CD4-positive, alpha-beta T cell treated with Interleukin-21 for 1 hour (primary cell): ENCODE measurements at places on chromosomes 4 and X.

DNA sequence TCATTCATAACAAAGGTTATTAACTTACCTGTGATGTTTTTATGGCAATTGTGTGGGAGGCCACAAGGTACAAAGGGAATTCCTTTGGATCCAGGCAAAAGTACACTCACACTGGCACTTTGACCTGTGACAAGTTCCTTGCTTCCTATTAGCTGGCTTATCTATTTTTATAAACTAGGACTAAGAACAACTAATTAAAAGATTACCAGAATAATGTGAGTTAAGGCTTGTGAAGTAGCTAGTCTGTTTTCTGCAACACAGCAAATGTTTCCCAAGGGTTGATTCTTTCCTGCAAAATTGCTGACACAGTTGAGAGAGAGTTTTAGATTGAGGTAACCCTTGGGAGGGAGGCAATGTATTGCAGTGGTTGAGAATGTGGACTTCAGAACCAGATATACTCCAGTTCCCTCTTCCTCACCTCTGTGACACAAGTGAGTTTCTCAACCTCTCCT, 107.9 kb downstream of the CPEB2 start:
- no peak for DNase-seq

GRCh38 chrX:139974471-139974870, 9.2 kb upstream of the CXorf66 start:
- DNase-seq = no peak

- peak; percentile 62 for DNase-seq
Measured at GRCh38 chr4:7649741-7650531, 215.2 kb upstream of the PSAPL1 start.

DNA sequence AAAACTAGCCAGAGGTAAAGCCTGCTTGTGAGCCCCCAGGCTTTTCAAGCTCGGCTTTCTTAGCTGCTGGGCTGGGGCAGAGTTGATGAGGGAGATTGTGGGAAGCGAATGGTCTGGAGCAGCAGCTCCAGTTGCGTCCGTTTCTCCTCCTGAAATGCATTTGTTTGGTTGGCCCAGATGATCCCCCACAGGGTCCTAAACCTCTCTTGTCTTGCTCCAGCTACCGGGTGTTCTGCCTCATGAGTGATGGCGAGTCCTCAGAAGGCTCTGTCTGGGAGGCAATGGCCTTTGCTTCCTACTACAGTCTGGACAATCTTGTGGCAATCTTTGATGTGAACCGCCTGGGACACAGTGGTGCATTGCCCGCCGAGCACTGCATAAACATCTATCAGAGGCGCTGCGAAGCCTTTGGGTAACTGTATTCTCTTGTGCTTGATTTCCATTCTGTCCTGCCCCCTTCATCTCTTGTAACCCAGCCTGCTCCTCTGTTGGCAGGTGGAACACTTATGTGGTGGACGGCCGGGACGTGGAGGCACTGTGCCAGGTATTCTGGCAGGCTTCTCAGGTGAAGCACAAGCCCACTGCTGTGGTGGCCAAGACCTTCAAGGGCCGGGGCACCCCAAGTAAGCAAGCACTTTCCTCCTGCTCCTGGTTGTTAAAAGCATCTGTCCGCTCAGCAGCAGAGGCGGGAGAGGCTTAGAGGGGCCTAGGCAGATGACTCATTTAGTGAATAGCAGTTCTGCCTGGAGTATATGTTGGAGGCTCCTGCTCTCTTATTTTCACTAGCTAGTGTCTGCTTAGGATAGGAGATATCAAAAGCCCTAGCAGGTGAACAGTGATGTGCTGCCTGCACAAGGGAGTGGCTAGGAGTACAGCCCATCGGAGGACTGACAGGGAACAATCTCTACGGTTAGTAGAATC, 15.3 kb downstream of the TKTL1 start:
- DNase-seq = no peak

- DNase-seq = no peak
Measured at GRCh38 chrX:46577221-46578005, 3.8 kb downstream of the CHST7 start.

DNA sequence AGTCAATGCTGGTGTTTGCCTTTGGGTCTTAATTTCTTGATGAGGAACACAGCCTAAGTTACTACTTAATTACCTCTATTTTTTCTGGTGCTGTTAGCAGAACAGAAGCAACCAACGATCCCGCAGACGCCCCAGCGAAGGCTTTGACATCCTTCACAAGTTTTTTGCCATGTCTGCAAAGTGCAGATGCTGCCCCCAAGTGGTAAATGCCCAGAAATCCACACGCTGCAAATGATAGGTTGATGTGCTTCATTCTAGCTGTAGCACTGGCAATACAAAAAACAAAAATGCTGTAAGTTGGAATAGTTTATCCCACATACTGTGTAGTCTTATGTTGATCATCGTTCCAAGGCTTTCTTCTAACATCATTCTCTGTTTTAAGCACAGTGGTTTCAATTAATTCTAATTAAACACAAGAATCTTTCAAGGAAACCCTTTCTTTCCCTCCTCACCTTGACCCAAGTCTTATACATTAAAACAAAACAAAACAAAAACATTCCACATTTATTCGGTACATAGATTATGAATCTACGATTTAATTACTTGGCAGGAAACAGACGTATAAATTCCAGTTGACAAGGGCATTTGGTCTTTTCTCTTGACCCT, 1.2 kb downstream of the PNPLA4 start:
- DNase-seq = peak; percentile 72

DNA sequence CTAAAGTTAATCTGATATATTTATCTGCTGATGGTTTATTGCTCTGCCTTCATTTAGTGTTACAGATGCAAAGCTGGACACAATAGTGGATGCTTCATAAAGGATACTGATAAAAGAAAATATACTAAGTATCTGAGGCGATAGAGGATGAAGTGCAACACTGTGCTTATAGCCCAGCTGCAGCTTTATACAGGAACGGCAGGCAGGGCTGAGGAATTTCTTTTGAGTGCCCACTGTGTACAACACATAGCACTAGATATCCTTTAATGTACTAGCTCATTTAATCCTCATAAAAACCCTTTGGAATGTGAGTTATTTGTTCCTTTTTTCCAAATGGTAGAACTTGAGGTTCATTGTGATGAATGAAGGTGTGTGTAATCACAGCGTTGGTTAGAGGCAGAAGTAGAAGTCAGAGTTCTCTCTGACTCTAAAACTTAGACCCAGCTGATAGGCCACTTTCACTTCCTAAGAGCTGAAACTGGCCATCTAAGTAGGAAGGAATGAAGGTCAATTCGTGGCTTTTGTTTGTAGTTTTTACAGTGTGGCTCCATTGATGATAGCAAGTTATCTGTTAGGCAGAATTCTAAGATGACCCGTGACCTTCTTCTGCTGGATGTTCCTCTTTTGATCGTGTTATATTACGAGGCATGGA, 138.0 kb downstream of the VEGFC start:
- no peak for DNase-seq

- DNase-seq = no peak
Measured at GRCh38 chrX:15376956-15377355, 7.3 kb downstream of the VEGFD start.

- no peak for DNase-seq
Measured at GRCh38 chr4:76737180-76737579, 160.8 kb downstream of the SOWAHB start.

- DNase-seq = no peak
Measured at GRCh38 chr4:5156682-5157081, 105.4 kb downstream of the STK32B start.

GRCh38 chrX:22135994-22136684, 104.0 kb downstream of the PHEX start:
- DNase-seq = peak; percentile 43

- DNase-seq = no peak
Measured at GRCh38 chrX:15418041-15418706, 34.0 kb upstream of the VEGFD start.

DNA sequence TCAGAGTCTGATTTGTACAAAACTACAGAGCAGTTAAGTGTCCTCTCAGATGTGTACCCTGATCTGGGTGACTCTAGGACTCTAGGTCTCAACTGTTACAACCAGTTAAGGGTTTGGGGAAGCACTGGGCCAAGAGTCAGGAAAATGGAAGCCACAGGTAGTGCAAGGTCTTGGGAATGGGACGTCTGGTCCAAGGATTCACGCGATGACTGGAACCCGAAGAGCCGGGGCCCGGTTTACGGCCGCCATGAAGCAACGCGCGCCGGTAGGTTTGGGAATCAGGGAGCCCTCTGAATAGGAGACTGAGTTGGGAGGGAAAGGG, 321 bp upstream of the HPRT1 start:
- peak; percentile 1 for DNase-seq

GRCh38 chrX:28609003-28609402, 21.8 kb downstream of the IL1RAPL1 start:
- no peak for DNase-seq

GRCh38 chrX:151687635-151688034, 7.6 kb upstream of the PRRG3 start:
- DNase-seq = no peak

DNA sequence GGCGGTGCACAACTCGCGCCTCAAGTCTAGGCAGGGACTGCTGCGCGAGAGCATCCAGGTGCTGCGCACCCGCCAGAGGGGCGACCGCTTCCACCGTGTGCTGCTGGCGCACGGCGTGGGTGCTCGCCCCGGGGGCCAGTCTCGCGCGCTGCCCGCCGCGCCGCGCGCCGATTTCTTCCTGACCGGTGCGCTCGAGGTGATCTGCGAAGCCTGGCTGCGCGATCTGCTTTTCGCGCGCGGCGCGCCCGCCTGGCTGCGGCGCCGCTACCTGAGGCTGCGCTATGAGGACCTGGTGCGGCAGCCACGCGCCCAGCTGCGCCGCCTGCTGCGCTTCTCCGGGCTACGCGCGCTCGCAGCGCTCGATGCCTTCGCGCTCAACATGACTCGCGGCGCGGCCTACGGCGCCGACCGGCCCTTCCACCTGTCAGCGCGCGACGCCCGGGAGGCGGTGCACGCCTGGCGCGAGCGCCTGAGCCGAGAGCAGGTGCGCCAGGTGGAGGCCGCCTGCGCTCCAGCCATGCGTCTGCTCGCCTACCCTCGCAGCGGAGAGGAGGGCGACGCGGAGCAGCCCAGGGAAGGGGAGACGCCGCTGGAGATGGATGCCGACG, 1.3 kb downstream of the CHST7 start:
- peak; percentile 44 for DNase-seq

DNA sequence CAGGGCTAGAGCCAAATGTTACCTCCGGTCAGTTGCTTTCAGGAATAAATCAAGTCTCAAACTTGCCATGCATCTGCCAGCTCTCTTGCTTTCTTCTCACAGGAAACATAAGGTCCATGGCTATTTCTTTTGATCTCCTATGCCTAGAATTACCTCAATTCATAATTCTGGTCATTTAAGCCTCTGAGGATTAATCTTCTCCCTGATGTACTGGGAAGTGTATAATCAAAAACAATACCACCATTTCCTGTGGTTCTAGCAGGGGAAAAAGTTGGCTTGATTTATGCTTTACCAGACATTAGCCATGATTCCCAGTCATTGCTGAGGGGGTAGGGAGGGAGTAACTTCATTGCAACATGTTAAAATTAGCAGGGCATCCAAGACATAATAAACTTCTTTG, 268.7 kb upstream of the EMCN start:
- DNase-seq = no peak

DNA sequence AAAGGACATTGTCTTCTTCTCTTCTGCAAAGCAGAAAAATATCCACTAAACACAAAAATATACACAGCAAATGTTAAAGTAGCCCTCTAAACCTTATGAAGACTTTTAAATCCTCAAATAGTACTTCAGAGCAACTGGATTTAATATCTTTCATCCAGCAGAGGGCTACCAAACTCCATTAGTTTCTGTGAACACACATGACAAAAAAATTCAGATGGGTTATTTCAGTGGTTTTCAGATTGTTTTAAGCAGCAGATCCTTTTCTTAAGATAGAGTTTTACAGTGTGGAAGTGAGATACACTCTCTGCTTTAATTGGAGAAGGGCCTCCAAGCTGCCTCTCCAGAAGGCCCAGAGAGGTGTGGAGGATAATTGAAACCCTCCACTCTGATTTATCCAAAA, 56.7 kb downstream of the ANK2 start:
- no peak for DNase-seq

- DNase-seq = no peak
Measured at GRCh38 chr4:158384414-158384813, 137.3 kb upstream of the RXFP1 start.

DNA sequence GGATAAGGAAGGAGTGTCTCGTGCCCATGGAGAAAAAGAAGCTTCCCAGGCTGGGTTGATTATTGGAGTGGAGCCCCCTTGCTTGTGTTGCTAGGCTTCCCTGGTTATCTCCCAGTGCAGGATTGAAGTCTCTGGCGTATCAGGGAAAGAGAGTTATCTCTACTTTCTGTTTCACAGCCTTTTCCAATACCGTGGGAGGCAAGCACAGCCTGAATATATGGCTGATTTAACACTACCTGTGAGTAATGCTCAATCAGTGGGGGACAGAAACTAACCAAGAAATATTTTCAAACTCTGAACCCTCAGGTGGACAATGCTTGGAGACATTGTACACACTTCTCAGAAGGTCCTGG, 65.2 kb downstream of the SERPINA7 start:
- DNase-seq = no peak

- DNase-seq = no peak
Measured at GRCh38 chrX:39536211-39536610, 561.5 kb downstream of the BCOR start.

- no peak for DNase-seq
Measured at GRCh38 chrX:3351276-3351675, 4.8 kb upstream of the MXRA5 start.

- no peak for DNase-seq
Measured at GRCh38 chr4:42397635-42398170, 415 bp downstream of the SHISA3 start.

DNA sequence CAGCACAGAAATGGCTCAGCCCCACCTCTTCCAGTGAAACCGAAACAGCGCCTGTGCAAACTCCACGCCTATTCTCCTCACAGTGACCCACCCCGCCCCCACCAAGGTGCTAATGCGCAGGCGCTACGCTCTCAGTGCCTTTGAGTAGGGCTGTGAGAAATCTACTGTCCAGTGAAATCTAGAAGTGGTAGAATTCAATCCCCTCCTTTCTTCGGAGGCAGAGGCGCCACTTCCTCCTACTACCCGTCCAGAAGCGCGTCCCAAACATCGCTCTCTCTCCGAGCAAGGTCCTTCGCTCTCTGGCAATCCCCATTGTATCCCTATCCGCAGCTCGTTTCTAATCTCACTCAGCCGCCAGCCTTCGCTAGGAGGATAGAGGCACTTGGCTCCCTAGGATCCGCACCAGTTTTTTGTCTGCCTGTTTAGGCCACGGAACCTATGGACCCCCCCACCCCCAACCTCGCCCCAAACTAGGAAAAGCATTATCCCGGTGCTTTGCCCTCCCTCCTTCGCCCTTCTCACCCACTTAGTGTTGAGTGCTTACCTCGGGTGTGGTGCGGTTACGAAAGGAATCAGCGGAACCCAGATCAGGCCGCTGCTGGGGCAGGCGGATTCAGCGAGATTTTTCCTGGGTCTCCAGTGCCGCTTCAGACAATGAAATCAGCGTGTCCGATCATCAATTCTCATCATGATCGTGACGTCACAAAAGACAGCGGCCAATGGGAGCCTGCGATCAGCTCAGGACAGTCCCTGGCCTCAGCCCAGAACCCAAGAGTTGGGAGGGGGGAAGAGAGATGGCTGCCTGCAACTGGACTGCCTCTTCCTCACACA, at the start of gene HDX:
Gene HDX (minus strand): TSS at position 656 of the 831 bp plus-strand sequence. CDS start 27,056 bp downstream, outside the sequence.
- DNase-seq = peak; percentile 76
